ENCODE measurements at places on chromosomes 4 and X.

- no peak for DNase-seq
These were observed 91.5 kb downstream of the HPRT1 start for GRCh38 chrX:134551376-134552048.

DNA sequence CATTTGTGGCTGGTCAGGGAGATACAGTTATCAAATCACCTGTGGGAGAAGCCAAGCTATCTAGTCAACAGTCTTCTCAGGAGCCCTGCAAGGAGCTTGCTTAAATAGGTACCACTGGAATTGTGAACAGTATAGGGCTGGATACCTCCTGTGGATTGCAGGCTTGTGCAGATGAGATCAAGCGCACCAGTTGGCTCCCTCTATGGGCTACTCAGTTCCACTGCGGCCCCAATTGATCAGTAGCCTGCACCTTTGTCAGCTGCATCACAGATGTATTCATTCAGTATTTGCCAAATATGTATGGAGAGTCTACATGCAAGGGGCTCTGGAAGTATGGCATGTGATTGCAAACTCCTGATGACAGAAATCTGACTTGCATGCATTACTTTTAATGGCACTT is 28.6 kb downstream of the TEX13A start:
- no peak for DNase-seq

DNA sequence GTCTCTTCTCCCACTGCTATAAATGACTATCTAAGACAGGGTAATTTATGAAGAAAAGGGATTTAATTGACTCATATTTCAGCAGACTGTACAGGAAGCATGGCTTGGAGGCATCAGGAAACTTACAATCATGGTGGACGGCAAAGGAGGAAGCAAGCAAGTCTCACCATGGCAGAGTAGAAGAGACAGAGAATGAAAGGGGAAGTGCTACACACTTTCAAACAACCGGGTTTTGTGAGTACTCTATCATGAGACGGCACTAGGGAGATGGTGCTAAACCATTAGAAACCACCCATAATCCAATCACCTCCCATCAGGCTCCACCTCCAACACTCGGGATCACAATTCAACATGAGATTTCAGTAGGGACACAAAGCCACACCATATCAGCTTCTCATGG is 11.1 kb downstream of the UBE2NL start:
- DNase-seq: no peak

DNA sequence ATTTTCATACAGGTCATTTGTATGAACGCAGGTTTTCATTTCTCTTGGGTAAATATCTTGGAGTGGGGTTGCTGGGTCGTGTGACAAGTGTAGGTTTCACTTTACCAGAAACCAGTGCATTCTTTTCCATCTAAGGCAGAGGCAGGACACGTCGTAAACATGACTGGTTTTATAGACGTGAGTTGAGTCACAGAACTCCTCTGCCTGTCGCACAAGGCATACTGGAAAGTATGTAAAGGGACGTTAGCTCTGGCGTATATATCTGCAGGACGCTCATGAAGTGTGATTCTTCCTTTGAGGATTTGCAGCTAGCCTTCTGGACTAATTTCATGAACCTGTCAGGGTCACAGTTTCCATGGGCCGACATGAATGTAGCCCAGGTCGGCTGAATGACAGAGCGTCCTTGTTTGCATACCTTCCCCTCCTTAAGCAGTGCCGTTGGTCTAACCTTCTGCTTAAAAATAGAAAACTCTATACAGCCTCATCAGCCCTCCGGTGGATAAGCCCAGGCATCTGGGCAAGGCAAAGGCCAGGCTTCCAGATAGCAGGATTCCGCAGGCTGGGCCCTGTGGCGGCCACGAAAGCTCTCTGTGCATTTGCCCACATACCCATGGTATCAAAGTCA is 106.0 kb downstream of the GPR143 start:
- DNase-seq: no peak

DNA sequence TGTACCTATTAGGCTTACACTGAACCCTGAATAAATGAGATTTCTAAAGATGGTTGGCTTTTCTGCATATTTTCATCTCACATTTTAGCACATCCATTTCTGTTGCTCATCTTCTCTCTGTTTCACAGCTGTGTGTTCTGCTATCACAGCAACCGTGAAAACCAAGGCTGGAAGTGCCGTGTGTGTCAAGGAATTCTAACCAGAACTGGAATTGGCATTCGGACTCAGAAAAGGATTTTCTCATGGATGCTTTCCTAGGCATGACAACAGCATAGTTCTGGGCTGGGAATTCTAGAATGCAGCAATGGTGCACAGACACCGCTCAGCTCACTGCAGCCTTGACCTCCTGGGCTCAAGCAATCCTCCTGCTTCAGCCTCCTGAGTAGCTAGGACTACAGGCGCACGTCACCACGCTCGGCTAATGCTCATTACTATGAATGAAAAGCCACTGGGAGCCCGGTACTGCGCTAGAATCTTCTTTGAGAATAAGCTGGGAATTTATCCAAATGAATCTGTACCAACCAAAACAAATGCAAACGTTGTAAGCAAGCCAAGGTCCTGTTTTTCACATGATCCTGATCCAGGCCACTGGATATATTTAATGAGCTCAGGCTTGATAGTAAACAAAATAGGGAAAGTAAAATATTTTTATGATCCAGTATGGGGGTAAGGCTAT is 105.2 kb downstream of the RBM47 start:
- no peak for DNase-seq

DNA sequence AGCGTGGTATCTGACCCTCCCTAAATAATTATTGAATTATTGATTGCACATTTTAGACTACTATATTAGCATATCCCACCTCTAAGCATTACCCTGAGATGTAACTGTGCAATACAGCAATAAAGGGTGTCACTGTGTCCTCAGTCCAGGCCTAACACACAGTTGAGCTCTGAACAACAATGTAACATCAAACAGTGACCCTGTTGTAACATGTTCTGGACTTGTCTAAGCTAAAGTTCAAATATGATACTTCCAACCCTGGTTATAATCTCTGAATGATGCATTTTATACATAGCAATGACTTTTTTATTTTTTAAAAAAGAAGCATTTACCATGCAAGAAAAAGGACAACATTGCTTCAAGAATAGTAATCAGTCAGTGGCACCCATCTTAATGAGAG is 61.6 kb upstream of the DMD start:
- no peak for DNase-seq

DNA sequence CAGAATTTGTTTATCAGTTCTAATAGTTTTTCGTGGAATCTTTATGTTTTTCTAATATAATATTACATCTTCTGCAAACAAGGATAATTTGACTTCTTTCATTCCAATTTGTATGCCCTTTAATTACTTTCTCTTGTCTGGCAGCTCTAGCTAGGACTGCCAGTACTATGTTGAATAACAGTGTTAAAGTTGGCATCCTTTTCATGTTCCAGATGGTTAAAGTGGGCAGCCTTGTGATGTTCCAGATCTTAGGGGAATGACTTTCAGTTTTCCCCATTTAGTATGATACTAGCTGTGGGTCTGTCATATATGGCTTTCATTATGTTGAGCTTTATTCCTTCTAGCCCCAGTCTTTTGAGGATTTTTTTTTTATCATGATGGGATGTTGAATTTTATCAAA is 220.6 kb upstream of the WDFY3 start:
- no peak for DNase-seq

DNA sequence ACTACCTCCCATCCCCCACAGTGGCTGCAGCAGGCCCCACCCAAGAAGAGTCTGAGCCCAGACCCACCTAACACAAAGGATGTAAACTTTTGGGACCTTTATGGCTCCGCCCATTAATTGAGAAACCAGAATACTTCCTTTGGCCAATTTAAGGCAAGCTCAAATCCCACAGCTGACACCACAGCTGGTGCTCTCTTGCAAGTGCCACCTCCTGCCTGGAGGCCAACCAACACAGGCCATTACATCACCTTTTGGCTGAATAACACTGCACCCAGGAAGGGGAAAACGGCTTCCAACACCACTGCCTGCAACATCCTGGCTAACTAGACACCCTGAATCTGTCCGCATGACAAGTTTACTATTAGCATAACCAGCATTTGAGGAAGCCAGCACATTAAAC is 248.8 kb downstream of the PRDM5 start:
- DNase-seq: no peak

DNA sequence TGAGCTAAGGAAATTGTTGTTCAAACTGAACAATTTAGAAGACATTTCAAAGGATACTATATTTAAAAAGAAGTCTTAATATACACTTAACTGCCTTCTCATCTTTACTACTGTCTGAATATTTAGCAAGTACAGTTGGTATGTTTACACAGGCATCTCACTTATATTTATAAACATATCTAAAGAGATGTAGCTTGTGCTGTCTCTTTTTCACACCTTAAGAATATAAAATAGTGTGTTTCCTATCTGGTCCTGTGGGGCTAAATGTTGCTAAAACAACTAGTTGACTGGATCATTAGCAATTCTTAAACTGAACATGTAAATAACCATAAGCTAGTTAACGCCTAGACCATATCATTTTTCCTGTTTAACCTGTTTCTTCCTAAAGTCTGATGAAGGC is 336.3 kb downstream of the PPP3CA start:
- no peak for DNase-seq

- DNase-seq: no peak
These were observed 158.3 kb downstream of the LDB2 start for GRCh38 chr4:16739997-16740624.

- no peak for DNase-seq
These were observed 83.6 kb downstream of the GAB1 start for GRCh38 chr4:143420227-143420626.

DNA sequence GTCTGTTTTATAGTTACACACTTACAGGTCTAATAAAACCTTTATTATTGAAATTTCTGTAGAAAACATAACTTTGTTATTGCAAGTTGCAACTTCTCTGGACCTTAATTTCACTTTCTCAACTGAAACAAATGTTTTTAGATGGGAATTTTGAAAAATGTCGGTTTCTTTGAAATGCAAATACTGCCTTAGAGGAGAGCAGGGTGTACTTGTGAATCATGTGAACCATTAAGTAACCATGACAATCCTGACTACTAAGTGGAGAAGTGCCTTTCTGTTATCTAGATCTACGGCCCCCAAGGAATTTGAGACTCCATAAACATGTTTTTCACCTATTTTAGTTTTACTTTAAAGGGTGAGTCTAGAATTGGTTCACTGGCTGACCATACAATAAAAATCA is 8.5 kb upstream of the ARMCX2 start:
- no peak for DNase-seq

DNA sequence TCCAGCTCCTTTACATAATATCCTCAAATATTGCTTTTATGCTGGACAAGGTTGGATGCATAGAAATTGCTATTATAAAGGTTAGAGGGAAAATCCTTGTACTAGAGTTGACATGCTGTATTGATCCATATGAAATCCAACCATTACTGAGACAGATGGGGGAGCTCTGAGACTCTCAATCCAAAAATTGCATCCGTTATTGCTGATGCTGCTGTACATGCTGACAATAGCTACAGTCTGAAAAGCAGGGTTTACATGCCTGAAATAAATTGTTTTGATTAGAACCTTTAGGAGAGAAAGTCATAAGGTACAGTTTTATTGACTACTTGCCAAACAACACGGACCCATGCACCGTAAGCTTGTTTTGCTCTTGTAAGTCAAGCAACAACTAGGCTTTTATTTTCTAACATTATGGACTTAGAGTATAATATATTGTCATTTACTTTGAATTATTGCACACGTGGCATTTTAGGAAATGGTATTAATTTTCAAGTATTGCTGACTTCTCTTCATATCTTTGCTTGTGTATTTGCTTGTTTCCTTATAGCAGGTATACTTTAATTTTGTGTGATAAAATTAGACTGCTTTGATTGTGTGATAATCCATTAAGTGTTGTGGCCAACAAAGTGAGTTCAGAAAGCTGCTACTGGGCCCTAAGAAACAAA is 1365.2 kb downstream of the STIM2 start:
- DNase-seq: no peak

- DNase-seq: no peak
These were observed 24.4 kb upstream of the DCK start for GRCh38 chr4:70969076-70969475.

GRCh38 chr4:111334361-111334760 is 711.5 kb upstream of the PITX2 start:
- DNase-seq: no peak

DNA sequence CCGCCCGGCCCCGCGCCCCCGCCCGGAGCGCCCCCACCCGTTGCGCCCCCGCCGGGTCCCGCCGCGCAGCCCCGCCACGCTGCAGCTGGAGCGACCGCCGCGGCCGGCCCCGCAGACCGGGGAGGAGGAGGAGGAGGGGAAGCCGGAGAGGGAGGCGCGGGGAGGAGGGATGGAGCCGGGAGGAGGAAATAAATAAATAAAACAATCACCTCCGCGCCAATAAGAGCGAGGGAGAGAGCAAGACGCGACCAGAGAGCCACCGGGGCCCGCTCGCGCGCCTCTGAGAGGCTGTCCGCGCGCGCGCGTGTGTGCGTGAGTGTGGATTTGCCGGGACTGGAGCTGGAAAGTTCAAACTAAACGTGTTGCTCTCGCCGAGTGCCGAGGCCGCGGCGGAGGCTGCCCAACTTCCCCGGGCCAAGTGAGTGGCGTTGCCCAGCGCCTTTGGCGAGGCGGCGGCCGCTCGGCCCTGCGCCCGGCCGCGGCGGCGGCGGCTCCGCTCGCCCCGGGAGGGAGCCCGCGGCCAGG is 2184.4 kb upstream of the TENM3 start:
- no peak for DNase-seq

DNA sequence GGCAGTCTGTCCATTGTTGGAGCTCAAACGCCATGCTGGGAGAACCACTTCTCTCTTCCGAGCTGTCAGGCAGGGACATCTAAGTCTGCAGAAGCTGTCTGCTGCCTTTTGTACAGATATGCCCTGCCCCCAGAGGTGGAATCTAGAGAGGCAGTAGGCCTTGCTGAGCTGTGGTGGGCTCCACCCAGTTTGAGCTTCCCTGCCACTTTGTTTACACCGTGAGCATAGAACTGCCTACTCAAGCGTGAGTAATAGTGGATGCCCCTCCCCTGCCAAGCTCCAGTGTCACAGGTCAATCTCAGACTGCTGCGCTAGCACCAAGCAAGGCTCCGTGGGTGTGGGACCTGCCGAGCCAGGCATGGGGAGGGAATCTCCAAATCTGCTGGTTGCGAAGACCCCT is 145.7 kb downstream of the VSIG4 start:
- DNase-seq: no peak

GRCh38 chr4:44638091-44638490 is 13.3 kb downstream of the YIPF7 start:
- DNase-seq: no peak

- no peak for DNase-seq
These were observed 254.6 kb downstream of the CBLL2 start for GRCh38 chrX:22527302-22527701.
